ENCODE measurements at places on chromosomes 3 and 15. TPM values are rescaled to one million over a fixed set of nuclear protein-coding genes. Genes with fewer than 3 reads are reported as not detected.

DNA sequence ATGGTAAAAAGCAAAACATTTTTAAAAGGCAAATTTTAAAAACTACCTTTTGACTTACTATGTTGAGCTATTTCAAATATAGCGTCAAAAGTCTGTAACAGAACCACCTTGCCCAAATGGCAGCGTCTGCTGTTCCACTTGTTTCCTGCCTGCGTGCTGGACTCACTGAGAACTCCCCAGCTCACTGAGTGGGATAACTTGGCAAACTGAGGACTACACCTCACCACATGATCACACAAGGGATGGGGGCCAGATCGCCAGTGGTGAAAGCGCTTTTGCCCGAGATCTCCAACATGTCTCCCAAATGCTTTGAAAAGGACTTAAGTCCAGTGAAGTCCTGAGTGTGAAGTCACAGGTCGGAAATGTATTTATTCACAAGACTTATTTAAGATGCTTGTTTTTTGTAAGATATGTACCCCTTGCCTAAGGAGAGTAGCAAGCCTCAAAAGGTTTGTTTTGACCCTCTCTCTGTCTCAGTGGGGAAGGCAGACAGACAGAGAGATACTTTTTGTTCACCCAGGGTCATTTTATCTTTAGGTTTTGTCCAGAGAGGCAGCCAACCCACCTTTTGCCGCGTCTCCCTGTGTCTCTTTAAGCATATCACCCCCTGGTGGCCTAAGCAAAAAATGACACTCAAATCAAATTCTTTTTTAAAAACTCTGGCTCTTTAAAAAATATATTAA is 192.6 kb downstream of the PDZRN3 start:
- DNase-seq: no peak

DNAJA4 gene
- total RNA-seq: not detected

GATM gene
- 10.7 TPM for total RNA-seq

GP5 gene
- 0.09 TPM for total RNA-seq

DNA sequence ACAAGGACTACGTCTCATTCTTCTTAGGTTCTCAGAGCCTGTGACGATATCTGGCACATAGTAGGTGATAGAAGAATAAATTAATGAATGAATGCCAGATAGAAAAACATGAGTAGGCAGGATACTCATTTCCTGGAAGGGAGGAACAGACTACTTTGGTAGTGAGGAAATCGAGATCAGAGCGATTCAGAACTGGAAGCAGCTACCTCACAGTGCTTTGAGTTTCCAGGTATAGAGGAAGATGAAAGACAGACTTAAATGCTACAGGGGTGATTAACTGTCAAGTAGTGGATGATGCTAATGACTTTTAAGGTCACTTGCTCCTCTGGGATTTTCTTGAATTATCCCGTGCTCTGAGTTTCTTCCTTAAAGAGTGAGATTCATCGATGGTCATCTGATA is 951.5 kb upstream of the CFAP20DC start:
- DNase-seq: no peak

DNA sequence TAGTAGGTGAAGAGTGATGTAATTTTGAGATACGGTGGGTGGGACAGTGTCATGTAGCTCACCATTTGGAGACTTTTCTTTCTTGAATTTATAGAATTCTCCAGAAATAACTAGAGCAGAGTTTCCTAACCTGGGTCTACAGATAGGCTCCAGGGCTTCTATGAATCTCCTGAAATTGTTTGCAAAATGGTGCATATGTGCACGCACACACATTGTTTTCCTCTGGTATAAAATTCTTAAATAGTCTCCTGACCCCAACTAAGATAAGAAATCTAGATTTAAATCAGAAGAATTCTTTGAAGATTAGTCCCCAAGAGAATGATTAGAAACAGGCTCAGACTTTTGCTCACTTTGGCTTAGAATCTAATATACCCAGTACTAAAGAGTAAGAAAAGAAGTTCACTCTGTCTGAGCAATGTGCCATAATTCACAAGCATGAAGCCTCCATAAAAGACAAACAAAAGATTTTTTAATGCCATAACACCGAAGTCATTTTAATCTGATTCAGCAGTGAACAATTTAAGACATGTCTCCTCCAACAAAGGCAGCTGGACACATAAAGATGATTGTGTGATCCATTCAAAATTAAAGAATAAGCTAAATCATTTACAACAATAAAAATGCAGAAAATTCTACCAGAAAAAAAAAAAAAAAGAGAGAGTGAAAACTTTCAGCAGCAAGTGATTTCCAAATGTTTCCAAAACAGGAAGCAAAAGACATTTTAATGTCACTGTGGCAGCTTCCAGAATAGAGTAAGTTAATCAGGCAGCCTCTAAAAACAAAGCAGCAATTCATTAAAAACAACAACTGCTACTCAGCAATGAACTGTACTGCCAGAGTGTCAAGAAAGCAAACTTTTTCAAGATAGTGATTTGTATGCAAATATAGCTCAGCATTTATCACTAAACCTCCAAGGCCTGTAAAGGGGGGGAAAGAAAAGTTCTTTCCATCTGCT is 975.5 kb upstream of the CFAP20DC start:
- no peak for DNase-seq

DNA sequence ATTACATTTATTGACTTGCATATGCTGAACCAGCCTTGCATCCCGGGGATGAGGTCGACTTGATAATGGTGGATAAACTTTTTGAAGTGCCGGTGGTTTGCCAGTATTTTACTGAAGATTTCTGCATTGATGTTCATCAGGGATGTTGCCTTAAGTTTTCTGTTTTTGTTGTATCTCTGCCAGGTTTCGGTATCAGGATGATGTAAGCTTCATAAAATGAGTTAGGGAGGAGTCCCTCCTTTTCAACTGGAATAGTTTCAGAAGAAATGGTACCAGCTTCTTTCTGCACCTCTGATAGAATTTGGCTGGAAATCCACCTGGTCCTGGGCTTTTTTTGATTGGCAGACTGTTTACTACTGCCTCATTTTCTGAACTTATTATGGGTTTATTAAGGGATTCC is 250.8 kb downstream of the TBC1D5 start:
- no peak for DNase-seq

AGBL1 gene
- 0.05 TPM for total RNA-seq

GRCh38 chr3:30538791-30539190 is 67.6 kb upstream of the TGFBR2 start:
- DNase-seq: no peak

- DNase-seq: no peak
Measured at GRCh38 chr3:72384602-72385001, 463.6 kb downstream of the SHQ1 start.

LTK gene
- total RNA-seq: 0.16 TPM

GRCh38 chr3:8709801-8710507 is 23.6 kb upstream of the CAV3 start:
- no peak for DNase-seq

GRCh38 chr3:129421988-129422745 is 6.3 kb downstream of the EFCAB12 start:
- DNase-seq: no peak

DNA sequence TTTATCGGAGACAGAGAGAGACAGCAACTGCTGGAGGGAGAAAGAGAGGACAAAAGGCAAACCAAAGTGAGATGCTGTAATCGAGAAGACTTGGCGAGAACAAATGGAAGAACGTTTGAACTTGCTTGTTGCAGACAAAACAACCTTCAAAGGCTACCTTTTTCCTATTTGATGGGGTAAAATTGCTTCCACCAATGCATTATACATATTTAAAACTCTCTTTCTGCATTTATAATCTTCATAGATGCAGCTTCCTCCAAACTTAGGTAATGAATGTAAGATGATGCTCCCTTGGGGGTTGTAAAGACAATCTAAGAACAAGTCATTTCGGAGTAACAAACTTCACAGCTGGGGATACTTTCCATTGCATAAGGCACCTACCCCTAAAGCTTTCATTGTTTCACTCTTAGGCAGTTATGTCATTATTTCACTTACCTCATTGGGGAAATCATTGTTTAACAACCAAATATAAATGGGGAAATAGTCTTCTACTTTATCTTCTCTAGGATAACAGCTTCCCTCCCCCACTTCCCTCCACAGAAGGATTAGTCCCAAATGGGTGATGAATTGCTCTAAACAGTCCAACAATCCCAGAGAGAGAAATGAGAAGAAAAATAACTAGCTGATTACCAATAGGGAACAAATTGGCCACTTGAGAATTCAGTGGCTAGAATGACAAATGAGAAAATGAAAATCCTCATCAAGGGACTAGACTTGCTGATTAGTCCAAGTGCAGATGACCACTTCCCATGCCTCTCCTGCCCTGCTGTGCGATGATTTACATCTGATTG is 269.8 kb upstream of the ADAMTS9 start:
- DNase-seq: no peak

DNA sequence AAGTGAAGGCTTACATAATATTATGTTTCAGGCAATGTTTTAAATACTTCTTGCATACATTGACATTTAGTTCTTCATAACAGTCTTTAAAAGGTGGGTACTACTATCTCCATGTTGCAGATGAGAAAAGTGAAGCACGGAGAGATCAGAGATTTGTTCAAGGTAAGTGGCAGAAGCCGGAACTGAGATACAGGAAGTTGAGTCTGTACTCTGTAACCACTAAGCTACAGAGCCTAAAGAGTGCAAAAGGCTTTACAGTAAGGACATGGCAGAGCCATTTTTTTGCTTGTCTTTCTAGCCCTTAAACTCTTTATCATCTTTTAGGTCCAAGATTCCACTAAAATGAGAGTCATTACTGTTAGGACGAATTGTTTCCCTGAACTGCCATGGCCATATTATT is 186.5 kb upstream of the PEX5L start:
- no peak for DNase-seq

- DNase-seq: no peak
Measured at GRCh38 chr3:107676469-107677309, 153.9 kb downstream of the BBX start.

COL8A1 gene
- 0.14 TPM for total RNA-seq

LRRIQ4 gene
- total RNA-seq: 0.16 TPM

DNA sequence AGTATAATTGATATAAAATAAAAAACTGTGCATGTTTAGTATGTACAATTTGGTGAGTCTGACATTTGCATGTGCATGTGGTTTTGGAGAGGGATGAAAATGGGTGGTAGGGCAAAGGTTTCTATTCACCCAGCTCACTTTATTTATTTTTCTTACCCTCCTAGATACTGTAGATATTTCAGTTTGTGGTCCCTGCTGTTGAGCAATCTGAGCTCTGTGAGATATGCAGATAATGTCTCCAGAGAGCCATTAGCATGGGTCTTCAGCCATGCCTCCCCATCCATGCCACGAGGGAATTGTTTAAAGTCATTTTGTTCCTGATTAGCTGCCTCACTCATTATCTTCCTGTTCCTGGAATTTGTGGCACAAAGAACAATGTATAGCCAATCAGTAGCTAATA is 44.4 kb upstream of the B3GALNT1 start:
- no peak for DNase-seq

- DNase-seq: no peak
Measured at GRCh38 chr3:39170461-39170860, 17.1 kb upstream of the CSRNP1 start.

DNA sequence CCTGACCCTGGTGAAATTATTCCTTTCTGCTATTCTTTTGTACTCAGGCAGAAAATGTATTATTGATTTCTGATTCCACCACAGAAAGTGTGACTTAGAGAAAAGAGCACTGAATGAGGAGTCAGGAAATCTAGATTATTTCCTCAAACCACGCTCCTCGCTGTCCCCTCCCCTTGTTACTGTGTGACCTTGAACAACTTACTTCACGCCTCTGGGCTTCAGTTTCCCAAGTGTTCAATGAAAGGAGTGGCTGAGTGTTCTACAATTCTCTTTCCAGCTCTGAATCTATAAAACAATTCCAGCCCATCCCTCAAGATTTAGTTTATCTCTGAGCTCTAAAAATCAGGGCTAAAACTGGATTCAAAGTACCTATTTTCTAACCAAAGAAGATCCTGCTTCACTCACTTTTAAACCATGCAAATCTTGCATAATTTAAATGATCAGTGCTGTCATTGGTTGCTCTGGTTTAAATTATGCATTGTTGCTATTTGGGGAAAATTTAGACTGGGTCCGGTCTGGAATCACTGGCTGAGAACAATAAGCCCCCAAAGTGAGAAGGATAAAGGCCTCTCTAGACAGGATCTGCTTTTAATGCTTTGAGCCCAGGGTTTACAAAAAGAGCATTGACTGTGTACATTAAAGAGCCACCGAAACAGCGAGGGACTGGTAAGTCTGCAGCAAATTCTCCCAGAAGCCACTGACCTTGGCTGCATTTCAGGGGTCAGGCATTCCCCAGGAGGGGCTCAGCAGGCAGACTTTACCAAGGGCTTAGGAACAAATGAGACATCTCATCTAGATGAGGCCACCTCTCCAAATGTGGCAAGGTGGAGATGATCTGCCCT is 3.2 kb downstream of the TNIK start:
- DNase-seq: peak; percentile 14

ADGRG7 gene
- not detected for total RNA-seq

YEATS2 gene
- total RNA-seq: 64.6 TPM

CLSTN2 gene
- 1.5 TPM for total RNA-seq

DNA sequence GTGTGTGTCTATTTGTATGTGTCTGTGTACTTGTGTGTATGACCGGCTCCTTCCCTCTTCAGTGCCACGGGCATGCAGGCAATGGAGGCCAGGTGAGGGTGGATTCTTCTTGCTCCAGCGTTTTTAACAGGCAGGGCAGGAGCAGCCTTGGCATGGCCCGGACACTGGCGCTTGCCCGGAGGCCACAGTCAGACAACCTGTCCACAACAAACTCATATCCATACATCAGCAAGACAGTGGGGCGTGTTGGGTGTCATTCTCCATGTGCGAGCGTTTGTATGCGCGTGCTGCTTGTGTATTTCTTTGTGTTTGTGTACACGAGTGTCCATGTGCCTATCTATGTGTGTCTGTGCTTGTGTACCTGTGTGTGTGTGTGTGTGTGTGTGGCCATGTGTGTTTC is 29.8 kb downstream of the PTH1R start:
- no peak for DNase-seq

- DNase-seq: no peak
Measured at GRCh38 chr3:132071043-132071442, 36.2 kb upstream of the CPNE4 start.

DNA sequence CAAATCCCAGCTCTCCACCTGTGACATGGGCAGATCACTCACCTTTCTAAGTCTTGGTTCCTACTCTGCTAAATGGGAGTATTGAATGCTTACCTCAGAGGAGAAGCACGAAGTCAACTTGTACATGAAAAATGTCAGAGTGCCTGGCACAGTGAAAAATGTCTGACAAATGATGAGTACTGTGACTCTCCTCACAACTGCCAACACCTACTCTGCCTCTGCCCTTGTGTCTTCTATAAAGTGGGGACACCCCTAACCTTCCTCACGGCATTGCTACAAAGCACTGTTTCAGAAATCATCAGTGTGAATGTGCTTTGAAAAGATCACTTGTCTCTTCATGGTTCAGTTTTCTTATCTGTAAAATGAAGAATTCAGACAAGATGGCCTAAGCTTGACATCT is 940 bp upstream of the CCR1 start:
- no peak for DNase-seq

C2CD4A gene
- total RNA-seq: not detected

EFCAB12 gene
- 4.0 TPM for total RNA-seq

PSMA4 gene
- 315 TPM for total RNA-seq

GRCh38 chr15:68304589-68305337 is 27.2 kb downstream of the FEM1B start:
- DNase-seq: no peak

- no peak for DNase-seq
Measured at GRCh38 chr15:83538682-83539081, 91.5 kb downstream of the SH3GL3 start.

ARHGAP11A gene
- total RNA-seq: 95.2 TPM
